ENCODE measurements at places on chromosomes 3 and 15.

GRCh38 chr15:93066224-93066681 is 22.8 kb downstream of the RGMA start:
- no peak for DNase-seq

- DNase-seq, result no peak
Measured at GRCh38 chr3:191244242-191244867, 45.3 kb downstream of the OSTN start.

DNA sequence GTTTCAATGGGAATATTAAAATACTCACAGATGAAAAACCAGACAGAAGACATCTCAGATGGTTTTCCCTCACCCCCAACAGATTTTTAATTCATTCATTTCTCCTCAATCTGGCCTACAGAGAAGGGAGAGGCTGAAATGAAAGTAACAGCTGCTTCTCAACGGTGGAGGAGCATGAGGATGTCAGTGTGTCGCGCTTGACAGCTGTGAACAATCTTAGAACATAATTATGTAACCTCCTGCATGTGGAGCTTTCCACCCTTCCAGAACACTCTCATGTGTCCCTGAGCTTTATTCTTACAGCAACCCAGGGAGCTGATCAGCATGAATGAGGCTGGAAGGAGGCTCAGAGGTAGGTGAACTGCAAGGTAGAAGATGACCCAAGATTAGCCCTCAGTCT is 52.7 kb downstream of the MB21D2 start:
- DNase-seq, result no peak

GRCh38 chr3:108863799-108864135 is 41.2 kb downstream of the TRAT1 start:
- no peak for DNase-seq

Measured in stromal cell of bone marrow (primary cell).